ENCODE measurements at places on chromosomes 16 and 17.

- DNase-seq, result no peak
Measured at GRCh38 chr16:69406780-69407331, 17.6 kb upstream of the CYB5B start.

- DNase-seq, result peak; percentile 8
Measured at GRCh38 chr17:8079291-8080207, 8.0 kb downstream of the ALOX12B start.

GRCh38 chr16:28975158-28975599, 601 bp downstream of the SPNS1 start:
- no peak for DNase-seq

DNA sequence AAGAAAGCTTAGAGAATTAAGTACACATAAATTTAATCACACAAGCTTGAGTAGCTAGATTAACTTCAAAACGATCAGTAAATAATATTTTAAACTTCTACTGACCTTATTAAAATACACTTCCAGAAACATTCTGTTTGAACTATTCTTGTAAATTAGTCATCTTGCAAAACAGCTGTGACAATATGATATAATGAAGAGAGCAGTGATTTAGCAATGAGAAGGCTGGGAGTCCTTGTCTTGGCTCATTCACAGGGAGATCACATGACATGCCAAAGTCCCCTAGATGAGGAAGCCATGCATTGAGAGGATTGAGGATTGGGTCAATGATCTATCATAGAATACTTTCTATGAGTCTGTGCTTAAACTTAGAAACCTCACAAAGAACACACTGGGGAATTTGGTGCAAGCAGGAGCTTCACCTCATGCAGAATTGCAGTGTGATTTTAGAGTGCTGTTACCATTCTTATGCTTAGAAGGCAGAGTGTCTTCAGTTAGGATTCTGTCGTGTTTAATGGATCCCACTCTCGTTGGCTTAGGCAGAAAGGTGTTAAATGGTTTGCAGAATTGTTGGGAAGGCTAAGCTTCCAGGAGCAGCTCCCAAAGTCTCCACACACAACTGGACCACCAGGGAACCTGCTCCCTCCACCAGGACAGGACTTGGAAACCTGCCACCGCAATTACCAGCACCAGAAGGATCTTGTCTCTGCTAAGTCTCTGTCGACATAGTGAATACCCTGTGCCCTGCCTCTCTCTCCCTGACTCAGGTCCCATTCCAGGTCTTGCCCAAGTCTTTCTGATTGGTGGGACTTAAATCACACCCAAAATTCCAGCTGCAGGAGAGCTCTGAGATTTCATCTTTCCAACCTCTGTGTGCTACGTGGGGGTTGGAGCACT, 87.1 kb downstream of the USP22 start:
- DNase-seq, result no peak

GRCh38 chr16:88340755-88341150, 42.0 kb upstream of the ZNF469 start:
- no peak for DNase-seq

DNA sequence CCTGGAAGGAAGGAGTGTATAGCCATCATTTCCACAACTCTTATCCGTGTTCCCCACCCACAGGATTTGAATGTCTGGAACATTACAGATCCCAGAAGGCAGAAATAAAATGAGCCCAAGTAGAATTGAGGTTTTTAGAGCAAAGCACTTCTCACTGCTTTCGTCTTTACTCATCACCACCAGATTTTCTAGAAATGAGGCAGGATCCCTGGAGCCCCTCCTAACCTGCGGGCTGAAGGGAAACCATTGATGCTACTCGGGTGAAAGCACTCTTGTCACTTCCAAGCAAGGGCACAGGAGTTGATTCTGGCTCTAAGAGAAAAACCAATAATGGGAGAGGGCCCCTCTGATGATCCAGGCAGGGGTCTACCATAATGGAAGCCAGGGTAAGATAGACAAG, 2.8 kb upstream of the ALDOC start:
- no peak for DNase-seq

- DNase-seq, result peak; percentile 28
Measured at GRCh38 chr16:81238296-81239011, at the start of gene BCO1. BCO1 (plus strand) TSS chr16:81238689; CDS start chr16:81238909, 220 bp downstream.

GRCh38 chr17:52030052-52030451, 128.5 kb downstream of the CA10 start:
- DNase-seq, result no peak

- no peak for DNase-seq
Measured at GRCh38 chr16:4655801-4656200, 31.2 kb downstream of the MGRN1 start.

GRCh38 chr17:12673788-12674187, 8.1 kb downstream of the MYOCD start:
- DNase-seq, result no peak

DNA sequence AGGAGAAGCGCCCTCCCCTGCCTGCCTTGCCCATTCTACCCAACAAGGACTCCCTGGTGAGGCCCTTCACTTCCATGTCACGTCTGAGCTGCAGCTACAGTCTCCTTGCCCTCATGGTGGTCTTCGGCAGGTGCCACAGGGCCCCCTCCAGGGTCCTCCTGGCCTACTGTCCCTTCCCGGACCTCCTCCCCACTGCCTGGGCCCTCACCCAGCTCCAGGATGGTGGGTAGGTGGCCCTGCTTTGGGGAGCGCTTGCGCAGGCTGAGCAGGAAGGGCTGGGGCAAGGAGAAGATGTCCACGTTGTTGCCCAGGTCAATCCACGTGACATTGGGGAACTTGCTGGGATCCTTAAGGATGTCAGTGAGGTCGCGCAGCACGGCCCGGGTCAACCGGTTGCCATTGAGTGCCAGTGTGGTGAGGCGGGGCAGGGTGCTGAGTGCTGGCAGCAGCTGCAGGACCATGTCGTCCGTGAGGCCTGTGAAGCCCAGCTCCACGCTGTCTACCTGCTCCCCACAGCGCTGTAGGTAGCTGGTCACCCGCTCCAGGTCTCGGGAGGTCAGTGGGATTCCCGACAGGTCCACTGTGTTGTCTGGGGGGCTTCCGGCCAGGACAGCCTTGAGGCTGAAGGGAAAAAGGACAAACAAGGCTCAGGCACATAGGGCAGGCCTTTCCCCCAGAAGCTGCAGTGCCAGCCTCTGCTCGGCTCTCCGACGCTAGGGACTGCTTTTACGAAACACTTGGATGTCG, 28.3 kb downstream of the TRPV2 start:
- DNase-seq, result no peak

DNA sequence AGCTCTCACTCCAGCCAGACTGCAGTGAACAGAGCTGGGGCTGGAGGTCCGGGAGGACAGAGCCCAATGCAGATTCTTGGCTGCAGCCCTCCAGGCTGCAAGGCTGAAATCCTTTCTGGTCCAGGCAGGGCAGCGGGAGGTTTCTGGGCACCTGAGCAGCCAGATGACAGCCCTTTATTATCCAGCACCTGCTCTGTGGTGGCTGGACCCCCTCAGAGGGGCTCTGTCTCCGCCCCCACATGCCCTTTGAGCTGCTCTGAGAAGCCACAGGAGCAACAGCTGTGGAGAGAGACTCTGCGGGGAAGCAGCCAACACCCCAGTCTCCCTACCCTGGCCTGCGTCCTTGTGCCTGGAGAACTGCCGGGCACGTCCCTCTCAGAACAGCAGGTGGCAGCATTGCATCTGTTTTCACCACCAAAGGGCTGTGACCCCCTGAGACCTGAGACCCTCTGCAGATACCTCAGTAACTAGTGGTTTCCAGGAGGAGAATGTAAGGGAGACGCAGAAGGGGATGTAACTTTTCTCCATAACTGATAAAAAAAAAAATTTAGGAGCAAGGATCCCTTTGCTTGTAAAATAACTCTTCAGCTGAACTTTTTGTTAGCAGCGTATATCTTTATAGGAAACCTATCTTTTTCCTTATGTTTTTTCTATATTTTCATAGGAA, 3.7 kb upstream of the CNP start:
- peak; percentile 37 for DNase-seq

GRCh38 chr17:61490540-61490975, 38.3 kb downstream of the TBX4 start:
- no peak for DNase-seq

DNA sequence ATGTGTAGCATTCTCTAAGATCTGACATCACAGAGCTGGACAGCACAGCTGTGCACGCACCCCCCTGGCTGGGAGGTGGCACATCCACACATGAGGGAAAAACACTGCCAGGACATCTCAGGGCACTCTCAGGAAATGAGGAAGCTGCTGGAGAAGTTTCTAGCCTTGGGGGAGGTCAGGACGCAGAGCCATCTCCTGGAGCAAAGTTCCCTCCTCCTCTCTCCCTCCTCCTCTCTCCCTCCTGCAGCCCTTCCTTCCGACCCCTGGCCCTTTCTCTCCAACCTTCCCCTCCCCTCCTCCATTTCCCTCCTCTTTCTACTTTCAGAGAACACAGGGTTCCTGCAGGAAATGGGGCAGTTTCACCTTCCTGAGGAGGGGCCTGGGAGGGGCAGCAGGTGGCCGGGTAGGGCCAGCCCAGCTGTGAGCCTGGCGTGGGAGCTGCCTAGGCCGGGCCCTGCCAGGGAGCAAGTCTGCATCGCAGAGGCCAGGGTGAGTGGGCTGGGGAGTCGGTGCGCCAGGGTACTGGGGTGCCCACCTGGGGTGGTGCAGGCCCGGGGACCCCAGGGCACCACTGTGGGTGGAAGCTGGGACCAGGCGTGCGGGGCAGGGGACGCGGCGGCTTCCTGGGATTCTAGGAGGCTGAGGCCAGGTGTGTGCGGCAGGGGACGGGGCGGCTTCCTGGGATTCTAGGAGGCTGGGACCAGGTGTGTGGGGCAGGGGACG, at the start of gene DPEP1:
Gene DPEP1 (plus strand): TSS at position 412 of the 723 bp plus-strand sequence. CDS start 16,769 bp downstream, outside the sequence.
- no peak for DNase-seq

- no peak for DNase-seq
Measured at GRCh38 chr16:31224092-31224955, 7.4 kb upstream of the PYDC1 start.

DNA sequence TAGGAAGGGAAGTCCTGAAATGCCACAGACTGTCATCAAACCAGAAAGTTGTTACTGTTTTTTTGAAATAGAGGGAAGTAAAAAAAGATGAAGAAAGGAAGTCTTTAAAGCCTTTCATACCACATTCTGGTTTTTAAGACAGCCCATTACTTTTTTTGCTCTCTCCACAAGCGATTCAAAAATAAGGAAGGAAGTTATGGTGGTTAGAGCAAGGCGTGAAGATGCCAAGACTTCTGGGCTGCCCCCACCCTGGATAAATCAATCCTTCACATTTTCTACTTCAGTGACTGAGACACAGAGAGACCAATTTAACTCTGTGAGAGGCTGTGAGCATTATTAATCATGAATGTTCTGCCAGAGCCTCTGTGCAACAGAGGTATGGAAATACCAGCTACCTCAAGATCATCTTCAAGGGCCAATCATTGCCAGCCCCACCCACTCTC, 82.3 kb upstream of the BCAR1 start:
- no peak for DNase-seq

DNA sequence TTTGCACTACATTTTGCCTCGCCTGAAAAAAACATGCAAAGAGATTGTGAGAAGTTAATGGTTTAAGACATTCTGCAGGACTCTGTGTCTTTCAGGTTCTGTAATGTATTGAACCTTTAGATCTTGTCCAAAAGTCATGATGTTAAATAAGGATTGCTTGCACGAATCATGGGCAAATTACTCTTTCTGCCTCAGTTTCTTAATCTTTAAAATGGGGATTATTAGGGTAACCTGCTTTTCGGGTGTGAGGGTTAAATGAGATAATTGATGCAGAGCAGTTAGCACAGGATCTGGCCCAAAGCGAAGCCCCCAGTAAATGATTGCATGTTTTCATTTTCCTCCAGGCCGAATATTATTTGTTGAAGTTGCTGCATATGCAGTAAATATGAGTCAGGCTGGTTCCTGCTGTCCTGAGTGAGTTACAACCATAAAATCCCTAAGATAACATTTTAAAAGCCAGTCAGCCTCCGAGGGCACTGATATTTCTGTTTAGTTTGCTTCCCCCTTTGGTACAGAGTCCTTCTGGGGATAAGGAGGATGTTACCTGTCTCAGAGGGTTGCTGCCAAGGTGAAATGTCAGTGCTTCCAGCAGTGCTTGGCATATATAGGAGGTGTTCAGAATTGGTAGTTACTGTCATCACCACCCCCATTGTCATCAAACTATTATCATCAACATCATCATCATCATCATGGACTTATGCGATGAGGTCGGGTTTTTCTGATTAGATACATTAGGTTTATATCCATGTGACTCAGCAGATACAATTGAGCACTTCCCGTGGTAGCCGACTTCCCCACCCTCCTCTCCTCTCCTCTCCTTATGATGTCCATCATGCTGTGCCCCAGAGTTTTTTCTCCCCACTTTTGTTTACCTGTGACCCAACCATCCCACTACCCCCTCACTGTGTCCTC, 20.6 kb upstream of the ARHGAP17 start:
- DNase-seq, result no peak

- DNase-seq, result no peak
Measured at GRCh38 chr16:71255721-71256120, 25.2 kb upstream of the HYDIN start.

- no peak for DNase-seq
Measured at GRCh38 chr17:1905190-1905913, 75.5 kb downstream of the RPA1 start.

- DNase-seq, result no peak
Measured at GRCh38 chr16:31010585-31011325, at the start of gene STX1B. STX1B (minus strand) TSS chr16:31010638; CDS start chr16:31010396, 242 bp downstream.

- peak; percentile 70 for DNase-seq
Measured at GRCh38 chr17:2090804-2091534, 36.1 kb downstream of the HIC1 start.

- no peak for DNase-seq
Measured at GRCh38 chr16:24643489-24643888, 86.0 kb upstream of the TNRC6A start.

DNA sequence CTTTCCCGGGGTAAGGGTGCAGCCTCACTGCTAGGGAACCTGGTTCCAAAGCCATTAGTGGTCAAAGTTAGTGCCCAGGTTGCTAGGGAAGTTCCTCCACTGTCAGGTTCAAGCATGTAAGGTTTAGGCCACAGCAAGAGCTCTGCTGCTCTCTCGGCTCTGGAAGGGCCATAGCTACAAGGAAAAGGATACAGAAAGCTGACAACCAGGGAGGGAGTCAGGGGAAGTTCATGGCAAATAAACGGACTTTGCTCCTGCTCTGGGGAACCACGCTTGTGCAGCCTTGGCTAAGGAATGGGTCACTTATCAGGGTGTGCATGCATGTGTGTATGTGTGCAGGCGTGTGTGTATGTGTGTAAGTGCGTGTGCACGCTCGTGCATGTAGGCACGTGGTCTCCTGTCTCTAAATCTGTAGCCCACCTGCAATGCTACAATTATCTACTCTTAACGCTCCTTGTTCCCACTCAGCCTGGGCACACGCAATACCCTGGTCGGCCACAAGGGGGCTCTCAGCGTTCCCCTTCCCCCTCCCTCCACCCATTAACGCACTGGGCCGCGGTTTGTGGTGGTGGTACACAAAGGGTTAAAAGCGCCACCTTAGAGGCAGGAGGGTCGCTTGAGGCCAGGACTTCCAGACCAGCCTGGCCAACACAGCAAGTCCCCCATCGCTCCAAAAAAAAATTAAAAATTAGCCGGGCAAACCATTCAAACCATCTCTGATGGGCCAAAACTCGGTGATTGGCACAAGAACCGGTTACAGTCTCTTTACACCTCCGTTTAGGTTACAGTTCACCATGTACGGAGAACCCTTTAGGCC, 48.4 kb upstream of the KDM8 start:
- no peak for DNase-seq

Measured in fibroblast of the conjunctiva (primary cell).